ENCODE measurements at places on chromosomes 2 and 18.

- peak; percentile 66 for DNase-seq
These were observed 11.6 kb upstream of the OLA1 start for GRCh38 chr2:174259981-174260380.

GRCh38 chr2:47043142-47043890, 111.8 kb downstream of the STPG4 start:
- DNase-seq, result peak; percentile 69

- peak; percentile 36 for DNase-seq
These were observed 127.5 kb upstream of the MMADHC start for GRCh38 chr2:149715005-149715592.

- no peak for DNase-seq
These were observed 52.7 kb upstream of the SCYGR2 start for GRCh38 chr2:227545990-227546389.

Data from stromal cell of bone marrow (primary cell).